ENCODE measurements at places on chromosomes 5 and 9.

DNA sequence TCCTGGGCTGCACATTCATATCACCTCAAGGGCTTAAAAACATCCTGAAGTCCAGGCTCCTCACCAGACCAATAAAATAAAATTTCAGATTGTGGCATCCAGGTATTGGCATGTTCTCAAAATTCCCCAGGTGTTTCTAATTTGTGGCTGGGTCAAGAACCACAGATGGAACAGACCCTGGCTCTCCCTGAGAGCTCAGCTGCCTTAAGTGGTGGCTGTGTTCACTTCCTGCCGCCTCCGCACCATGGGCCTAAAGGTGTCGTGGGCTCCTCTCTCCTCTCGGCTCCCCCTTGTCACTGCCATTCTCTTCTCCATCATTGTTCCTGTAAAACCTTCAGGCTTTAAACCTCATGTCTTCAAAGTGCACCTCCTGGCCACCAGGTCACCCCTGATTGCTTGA is 17.8 kb upstream of the CCNJL start:
- no peak for DNase-seq
- no peak overlapping the region for H3K27ac ChIP-seq
- no peaks in the 10 kb centered on the region for H3K36me3 ChIP-seq
- H3K27me3 ChIP-seq, result peaks cover 16% of the 10 kb centered on the region
- no peak overlapping the region for H3K4me3 ChIP-seq

DNA sequence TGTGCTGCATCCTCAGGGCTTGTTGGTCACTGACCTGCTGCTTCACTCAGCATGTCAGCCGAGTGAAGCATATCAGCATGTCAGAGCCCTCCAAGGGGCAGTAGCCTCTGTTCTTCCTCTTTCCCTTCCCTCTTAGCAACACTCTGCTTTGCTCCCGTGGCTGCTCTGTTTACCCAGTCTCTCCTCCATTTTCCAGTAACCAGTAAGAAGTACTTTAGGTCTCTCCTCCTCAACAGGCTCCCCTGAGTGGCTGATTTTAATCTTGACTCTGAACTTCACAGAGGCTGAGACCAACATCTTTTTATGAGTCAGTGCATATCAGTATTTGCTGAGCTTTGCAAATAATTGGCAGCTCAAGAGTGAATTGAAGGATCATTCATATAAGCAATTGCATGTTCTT is 18.6 kb upstream of the ADRB2 start:
- H3K27me3 ChIP-seq, result peaks cover 8% of the 10 kb centered on the region
- no peak overlapping the region for H3K4me3 ChIP-seq
- H3K36me3 ChIP-seq, result no peaks in the 10 kb centered on the region
- peak overlapping the region; percentile 98 for H3K27ac ChIP-seq

- no peaks in the 10 kb centered on the region for H3K4me1 ChIP-seq
- DNase-seq, result no peak
- H3K27ac ChIP-seq, result no peak overlapping the region
- H3K36me3 ChIP-seq, result no peaks in the 10 kb centered on the region
Measured at GRCh38 chr9:4086119-4087090, 213.5 kb downstream of the GLIS3 start.

DNA sequence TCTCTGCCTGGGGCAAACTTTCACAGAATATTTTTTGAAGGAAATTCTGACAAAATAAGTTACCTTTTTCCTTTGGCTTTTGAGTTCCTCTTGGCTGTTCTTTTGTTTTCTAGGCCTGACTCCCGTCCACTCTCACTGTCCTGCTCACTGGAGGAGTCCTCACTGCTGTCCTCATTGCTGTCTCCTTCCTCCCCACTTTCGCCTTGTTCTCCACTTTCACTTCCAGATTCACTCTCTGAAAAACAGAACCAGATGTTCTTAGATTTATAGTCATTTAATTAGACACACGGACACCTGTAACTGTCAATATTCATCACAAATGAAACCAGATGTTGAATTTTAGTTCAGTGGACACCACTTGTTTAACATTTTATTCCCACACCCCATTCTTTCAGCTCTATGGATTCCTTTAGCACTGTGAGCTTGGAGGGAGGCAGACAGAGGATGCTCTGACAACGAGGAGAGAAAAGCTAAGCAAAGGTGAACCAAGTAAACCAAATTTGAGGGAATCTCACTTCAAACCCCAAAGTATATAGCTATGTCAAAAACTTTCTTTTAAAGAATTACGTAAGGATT is 180.7 kb downstream of the AP3B1 start:
- H3K4me3 ChIP-seq, result no peak overlapping the region
- peaks cover 12% of the 10 kb centered on the region for H3K36me3 ChIP-seq
- H3K4me1 ChIP-seq, result peaks cover 5% of the 10 kb centered on the region
- H3K27ac ChIP-seq, result no peak overlapping the region

GRCh38 chr5:135642488-135642870 is 63.7 kb upstream of the CXCL14 start:
- H3K4me3 ChIP-seq, result no peak overlapping the region
- H3K27ac ChIP-seq, result no peak overlapping the region
- H3K36me3 ChIP-seq, result no peaks in the 10 kb centered on the region
- peaks cover 15% of the 10 kb centered on the region for H3K27me3 ChIP-seq
- H3K4me1 ChIP-seq, result no peaks in the 10 kb centered on the region

GRCh38 chr5:158848634-158849033 is 251.1 kb downstream of the EBF1 start:
- H3K36me3 ChIP-seq, result no peaks in the 10 kb centered on the region
- no peak overlapping the region for H3K27ac ChIP-seq
- H3K4me1 ChIP-seq, result no peaks in the 10 kb centered on the region
- H3K4me3 ChIP-seq, result no peak overlapping the region
- peaks cover 26% of the 10 kb centered on the region for H3K27me3 ChIP-seq

GRCh38 chr5:111680737-111681413 is 76.1 kb downstream of the NREP start:
- no peak for DNase-seq
- H3K27ac ChIP-seq, result no peak overlapping the region
- H3K4me3 ChIP-seq, result no peak overlapping the region
- peaks cover 4% of the 10 kb centered on the region for H3K36me3 ChIP-seq
- H3K27me3 ChIP-seq, result peaks cover 18% of the 10 kb centered on the region

- no peak for DNase-seq
- H3K4me3 ChIP-seq, result no peak overlapping the region
- H3K36me3 ChIP-seq, result peaks cover 5% of the 10 kb centered on the region
Measured at GRCh38 chr5:88878976-88879375, 4.0 kb downstream of the MEF2C start.

DNA sequence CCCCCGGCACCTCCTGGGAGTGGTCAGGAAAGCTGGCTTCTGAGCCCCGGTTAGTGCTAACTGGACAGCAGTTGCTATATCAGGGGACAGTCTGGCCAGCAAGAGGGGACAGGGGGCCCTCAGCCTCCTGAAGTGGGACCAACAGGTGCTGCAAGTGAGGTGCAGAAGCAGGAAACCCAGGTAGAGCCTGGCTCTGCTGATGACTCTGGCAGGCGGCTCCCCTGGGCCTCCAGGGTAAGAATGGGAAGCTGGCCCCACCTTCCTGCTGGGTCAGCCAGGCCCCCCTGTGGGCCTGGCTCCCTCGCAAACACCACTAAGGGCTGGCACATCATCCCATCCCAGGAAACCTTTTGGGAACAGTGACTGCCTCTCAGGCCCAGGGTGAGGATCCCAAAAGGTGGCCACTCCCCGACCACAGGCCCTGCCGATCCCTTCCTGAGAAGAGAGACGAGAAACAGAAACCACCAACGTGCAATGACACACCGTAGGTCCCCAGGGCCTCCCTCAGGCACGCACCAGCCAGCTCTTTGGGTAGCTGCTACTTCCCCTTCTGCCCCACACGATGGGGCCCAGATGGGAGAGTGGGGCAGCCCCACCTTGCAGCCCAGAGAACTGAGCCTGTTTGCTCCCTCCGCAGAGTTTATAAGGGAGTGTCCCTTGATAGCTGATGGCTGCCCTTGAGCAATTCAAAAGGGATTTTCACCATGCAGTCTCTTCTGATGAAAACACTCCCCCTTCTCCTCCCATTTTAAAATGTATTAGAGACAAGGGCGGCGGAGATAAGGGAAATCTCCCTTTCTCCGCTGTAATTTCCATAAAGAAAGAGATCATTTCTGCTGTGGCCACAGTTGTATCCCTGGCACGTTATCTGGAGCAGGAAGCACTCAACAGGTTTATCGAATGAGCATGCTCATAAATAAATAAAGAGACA is 76.8 kb downstream of the STK10 start:
- no peaks in the 10 kb centered on the region for H3K27me3 ChIP-seq
- peak; percentile 62 for DNase-seq
- H3K27ac ChIP-seq, result peak overlapping the region; percentile 97

- no peak for DNase-seq
- no peaks in the 10 kb centered on the region for H3K27me3 ChIP-seq
- no peak overlapping the region for H3K4me3 ChIP-seq
- no peak overlapping the region for H3K27ac ChIP-seq
- no peaks in the 10 kb centered on the region for H3K36me3 ChIP-seq
- H3K4me1 ChIP-seq, result no peaks in the 10 kb centered on the region
Measured at GRCh38 chr9:88380118-88380517, 8.1 kb upstream of the SPIN1 start.

GRCh38 chr5:90289837-90290236 is 119.7 kb downstream of the CETN3 start:
- H3K27ac ChIP-seq, result no peak overlapping the region
- H3K36me3 ChIP-seq, result no peaks in the 10 kb centered on the region
- peaks cover 19% of the 10 kb centered on the region for H3K27me3 ChIP-seq
- no peaks in the 10 kb centered on the region for H3K4me1 ChIP-seq
- H3K4me3 ChIP-seq, result no peak overlapping the region

- H3K27me3 ChIP-seq, result no peaks in the 10 kb centered on the region
- no peak for DNase-seq
- H3K36me3 ChIP-seq, result no peaks in the 10 kb centered on the region
- H3K4me1 ChIP-seq, result no peaks in the 10 kb centered on the region
- no peak overlapping the region for H3K4me3 ChIP-seq
Measured at GRCh38 chr5:16894236-16895057, 41.6 kb downstream of the MYO10 start.

DNA sequence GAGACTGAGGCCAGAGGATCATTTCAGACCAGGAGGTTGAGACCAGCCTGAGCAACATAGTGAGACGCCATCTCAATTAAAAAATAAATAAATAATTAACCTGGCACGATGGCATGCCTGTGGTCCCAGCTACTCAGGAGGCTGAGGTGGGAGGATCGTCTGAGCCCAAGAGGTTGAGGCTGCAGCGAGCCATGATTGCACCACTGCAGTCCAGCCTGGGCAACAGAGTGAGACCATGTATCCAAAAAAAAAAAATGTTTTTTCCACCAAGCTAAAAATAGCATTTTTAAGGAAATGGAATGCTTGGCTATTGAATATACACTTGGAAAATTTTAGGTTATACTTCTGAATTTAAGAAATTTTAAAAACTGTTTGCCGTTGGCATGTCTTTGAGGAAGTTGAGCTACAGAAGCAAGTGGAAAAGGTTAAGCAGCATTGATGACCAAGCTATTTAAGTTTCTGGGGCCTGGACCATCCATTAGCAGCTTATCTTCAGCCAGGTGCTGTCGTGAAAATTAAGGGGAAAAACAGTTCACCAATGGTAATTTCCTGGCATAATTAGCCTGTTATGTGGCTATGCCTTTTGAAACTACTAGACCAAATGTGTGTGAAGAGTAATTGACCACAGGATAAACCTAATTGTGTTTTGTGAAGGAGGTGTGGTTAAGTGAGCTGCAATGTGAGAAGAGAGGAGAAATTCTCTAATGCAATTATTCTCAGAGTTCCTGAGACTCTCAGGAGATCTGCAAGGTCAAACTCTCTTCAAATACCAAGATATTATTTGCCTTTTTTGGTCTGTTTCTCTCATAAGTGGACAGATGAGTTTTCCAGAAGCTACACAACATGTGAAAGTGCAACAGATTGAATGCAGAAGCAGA is 21.0 kb downstream of the F2R start:
- peaks cover 4% of the 10 kb centered on the region for H3K36me3 ChIP-seq
- peaks cover 9% of the 10 kb centered on the region for H3K27me3 ChIP-seq
- peak overlapping the region; percentile 99 for H3K27ac ChIP-seq
- no peak overlapping the region for H3K4me3 ChIP-seq
- peaks cover 37% of the 10 kb centered on the region for H3K4me1 ChIP-seq

- H3K27me3 ChIP-seq, result no peaks in the 10 kb centered on the region
- peaks cover 47% of the 10 kb centered on the region for H3K4me1 ChIP-seq
- H3K36me3 ChIP-seq, result no peaks in the 10 kb centered on the region
- H3K4me3 ChIP-seq, result peak overlapping the region; percentile 92
- peak; percentile 46 for DNase-seq
- H3K27ac ChIP-seq, result peak overlapping the region; percentile 97
Measured at GRCh38 chr5:176541338-176542134, 4.3 kb upstream of the RNF44 start.

DNA sequence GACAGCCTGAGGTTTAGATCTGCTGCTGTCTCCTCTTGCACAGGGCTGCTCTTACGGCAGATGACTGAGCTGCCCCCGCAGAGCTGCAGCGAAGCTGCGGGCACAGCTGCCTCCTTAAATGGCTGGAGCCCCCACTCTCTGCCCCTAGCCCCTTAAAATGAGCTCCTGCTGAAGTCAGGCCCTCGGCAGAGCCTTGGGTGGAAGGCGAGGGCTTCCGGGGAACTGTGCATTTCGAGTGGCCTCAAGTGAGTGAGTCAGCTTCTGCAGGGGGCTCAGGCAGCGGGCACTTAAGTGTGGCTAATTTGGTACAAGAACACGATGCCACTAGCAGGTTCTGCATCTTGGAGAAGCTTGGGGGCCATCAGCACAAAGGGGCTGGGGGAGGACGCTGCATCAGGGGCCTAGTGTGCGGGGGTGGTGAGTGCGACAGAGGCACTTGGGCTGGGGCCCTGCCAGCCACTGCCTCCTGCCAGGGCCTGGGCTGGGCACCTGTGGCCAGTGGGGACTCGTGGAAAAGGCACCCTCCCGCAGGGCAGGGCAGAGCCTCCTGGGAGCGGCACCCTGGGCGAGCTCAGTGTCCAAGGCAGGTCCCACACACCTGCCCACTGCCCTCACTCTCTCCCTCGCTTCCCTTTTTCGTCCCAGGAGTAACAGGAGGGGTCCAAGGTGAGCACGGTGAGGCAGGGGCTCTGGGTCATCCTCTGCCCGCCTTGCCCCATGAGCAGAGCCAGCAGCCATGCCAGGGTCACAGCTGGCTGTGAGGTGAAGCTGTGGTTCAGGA is 28.8 kb upstream of the RNU6ATAC start:
- peaks cover 24% of the 10 kb centered on the region for H3K4me1 ChIP-seq
- H3K36me3 ChIP-seq, result peaks cover 2% of the 10 kb centered on the region
- H3K4me3 ChIP-seq, result no peak overlapping the region
- no peak overlapping the region for H3K27ac ChIP-seq
- no peak for DNase-seq
- H3K27me3 ChIP-seq, result no peaks in the 10 kb centered on the region

DNA sequence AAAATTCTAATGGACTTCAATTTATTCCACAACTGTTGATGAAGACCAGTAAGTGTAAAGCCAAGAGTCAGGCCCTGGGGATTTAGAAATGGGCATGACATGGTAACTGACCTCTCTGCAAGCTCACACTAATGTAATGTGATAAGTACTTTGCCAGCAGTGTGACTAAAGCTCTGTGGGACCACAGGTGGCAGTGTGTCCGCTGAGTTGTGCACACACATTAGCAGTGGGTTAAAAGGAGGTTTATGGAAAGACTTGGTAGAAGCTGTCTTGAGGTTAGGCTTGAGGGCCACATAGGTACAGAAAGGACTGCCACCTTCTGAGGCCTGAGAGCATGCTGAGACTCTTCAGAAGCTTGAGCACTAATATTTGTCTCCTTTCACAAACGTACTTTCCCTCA is 67.6 kb downstream of the UBAP1 start:
- no peak for DNase-seq
- H3K27me3 ChIP-seq, result no peaks in the 10 kb centered on the region

GRCh38 chr5:157816682-157817386 is 42.1 kb downstream of the CLINT1 start:
- H3K36me3 ChIP-seq, result peaks cover 2% of the 10 kb centered on the region
- H3K27me3 ChIP-seq, result no peaks in the 10 kb centered on the region
- no peak overlapping the region for H3K27ac ChIP-seq
- H3K4me1 ChIP-seq, result peaks cover 17% of the 10 kb centered on the region
- DNase-seq, result no peak
- H3K4me3 ChIP-seq, result no peak overlapping the region

GRCh38 chr5:44385291-44385900 is 3.8 kb downstream of the FGF10 start:
- DNase-seq, result no peak
- H3K27ac ChIP-seq, result no peak overlapping the region
